ENCODE measurements at places on chromosomes 16 and 17.

GRCh38 chr16:14172200-14172809 is 101.2 kb downstream of the MRTFB start:
- DNase-seq = no peak

DNA sequence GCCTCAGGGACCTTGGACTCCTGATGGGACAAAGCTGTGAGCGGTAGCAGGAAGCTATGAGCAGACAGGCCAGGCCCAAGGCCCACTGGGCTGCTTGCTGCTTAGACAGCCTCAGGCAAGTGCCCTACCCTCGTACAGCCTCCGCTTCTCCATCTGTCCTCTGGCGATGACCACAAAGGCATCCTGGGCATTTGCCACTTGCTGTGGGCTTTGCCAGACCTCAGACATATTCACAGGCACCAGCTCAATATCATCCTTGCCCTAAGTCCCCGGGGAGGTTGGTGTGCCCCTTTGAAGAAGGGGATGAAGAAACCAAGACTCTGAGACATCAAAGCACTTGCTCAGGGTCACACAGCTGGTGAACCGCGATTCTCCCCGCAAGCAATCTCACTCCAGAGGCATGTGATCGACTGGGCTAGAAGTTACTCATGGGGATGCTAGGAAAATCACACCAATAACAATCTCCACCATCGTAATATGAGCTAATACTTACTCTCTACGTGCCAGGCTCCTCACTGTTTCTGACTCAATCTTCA is 21.7 kb downstream of the PPL start:
- no peak for DNase-seq

DNA sequence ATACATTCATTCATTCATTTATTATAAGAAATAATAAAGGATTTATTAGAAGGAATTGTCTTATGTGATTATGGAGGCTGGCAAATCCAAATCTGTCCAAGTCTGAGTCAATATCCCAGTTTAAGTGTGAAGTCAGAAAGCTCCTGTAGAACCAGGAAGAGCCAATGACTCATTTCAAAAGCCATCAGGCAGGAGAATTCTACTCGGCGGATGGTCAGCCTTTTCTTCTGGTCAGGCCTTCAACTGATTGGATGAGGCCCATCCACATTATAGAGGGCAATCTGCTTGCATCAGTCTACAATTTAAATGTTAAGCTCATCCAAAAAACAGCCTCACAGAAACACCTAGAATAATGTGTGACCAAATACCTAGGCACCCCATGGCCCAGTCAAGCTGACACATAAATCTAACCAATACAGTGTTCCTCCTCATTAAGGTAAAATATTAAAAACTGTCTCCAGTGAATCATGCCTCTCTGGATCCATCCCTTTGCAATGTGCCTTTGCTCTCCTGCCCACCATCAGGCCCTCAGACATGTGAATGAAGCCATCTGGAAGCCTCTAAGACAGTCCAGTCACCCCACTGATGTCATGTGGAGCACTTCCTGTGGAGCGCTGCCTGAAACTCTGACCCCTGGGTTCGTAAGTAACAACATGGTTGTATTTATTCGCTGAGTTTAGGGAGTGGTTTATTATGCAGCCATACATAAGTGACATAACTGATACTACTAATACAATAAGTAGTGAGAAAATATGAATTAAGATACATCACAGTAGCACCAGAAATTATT is 69.2 kb upstream of the WSB1 start:
- DNase-seq = no peak

DNA sequence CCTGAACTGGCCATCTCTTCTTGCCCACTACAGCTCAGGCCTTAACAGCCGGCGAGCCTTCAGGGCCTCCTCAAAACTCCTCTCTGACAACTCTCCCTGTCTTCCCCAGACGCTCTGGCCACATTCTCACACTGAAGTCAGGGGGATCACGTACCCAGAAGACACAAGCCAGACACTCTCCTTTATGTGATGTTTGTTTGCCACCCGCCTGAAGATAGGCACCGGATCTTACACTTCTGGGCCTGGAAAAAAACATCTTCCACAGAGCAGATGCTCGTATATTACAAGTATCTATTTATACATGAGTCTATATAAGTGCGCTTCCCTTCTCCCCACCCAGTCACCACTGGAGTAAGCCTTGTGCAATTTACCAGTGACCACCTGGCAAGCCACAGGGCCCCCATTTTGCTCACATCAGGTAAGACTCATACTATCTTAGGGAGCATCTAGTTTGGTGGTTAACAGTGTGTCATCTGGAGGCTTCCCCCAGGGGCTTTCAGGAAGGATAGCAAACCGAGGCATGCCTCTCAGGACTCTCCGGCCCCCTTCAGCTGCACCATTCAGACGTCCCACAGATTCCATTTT is 349.4 kb downstream of the SOX9 start:
- no peak for DNase-seq

DNA sequence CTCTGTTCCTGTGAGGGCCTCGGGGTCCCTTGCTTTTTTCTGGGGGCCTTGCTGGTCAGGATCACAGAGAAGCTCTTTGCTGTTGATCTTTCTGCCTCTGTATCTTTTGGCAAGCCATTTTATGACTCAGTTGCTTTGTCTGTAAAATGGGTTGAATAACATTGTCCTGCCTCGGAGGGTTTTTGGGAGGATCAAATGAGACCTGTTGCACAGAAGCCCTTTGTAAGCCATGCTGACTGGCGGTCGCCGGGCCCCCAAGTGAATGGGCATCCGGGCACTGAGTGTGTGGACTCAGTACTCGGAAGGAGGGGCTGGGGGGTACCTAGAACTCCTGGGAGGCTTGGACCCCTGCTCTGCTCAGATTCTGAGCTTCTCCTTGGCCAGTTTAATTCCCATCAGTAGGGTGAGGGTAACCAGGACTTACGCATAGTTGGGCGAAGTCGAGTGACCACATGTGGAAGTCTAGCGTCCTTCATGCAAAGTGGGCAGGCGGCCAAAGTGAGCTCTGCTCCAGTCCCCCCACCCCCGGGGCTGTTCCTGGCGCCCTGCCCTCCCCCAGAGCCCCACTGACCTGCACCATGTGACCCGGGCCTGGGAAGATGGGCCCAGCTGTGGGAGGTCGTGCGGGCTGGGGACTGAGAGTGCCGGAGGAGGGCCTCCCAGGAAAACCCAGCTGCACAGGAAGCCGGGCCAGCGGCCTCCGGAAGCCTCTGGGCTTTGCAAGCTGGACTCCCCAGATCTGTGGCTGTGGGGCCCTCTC is 284.0 kb downstream of the SEC14L1 start:
- peak; percentile 89 for DNase-seq

Measured in tibial nerve (tissue), 4 donors.